ENCODE measurements at places on chromosomes 16 and 17. TPM values are rescaled to one million over a fixed set of nuclear protein-coding genes. Genes with fewer than 3 reads are reported as not detected.

Gene PPL
- 0.27 TPM for total RNA-seq

Gene KCNJ2
- total RNA-seq = not detected

Gene CRHR1
- 0.63 TPM for total RNA-seq

Gene PDXDC1
- total RNA-seq = 69.4 TPM

Gene CCL14
- total RNA-seq = not detected

Gene SLC6A2
- not detected for total RNA-seq

Gene CBX2
- 18.3 TPM for total RNA-seq

Gene EXOC3L1
- total RNA-seq = 0.63 TPM

Gene ZPBP2
- not detected for total RNA-seq

Gene MYO15A
- total RNA-seq = 0.15 TPM

Gene CCR7
- total RNA-seq = not detected

Gene KRTAP2-2
- not detected for total RNA-seq

Gene PYY
- not detected for total RNA-seq

Gene ZNF624
- total RNA-seq = 1.8 TPM

Gene SGF29
- total RNA-seq = 24.3 TPM

Gene CCL1
- not detected for total RNA-seq
